ENCODE measurements at places on chromosomes 5 and 9.

DNA sequence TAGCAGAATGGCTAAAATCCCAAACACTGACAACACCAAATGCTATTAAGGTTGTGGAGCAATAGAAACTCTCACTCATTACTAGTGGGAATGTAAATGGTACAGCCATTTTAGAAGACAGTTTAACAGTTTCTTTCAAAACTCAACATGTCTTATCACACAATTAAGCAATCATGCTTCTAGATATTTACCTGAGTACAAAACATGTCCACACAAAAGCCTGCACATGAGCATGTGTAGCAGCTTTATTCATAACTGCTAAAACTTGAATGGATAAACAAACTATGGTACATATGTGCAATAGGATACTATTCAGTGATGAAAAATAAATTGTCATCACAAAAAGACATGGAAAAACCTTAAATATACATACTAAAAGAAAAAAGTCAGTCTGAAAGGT, 31.5 kb downstream of the SLC25A46 start:
- DNase-seq = no peak

GRCh38 chr5:62707563-62707962, 128.9 kb downstream of the LRRC70 start:
- DNase-seq = no peak

DNA sequence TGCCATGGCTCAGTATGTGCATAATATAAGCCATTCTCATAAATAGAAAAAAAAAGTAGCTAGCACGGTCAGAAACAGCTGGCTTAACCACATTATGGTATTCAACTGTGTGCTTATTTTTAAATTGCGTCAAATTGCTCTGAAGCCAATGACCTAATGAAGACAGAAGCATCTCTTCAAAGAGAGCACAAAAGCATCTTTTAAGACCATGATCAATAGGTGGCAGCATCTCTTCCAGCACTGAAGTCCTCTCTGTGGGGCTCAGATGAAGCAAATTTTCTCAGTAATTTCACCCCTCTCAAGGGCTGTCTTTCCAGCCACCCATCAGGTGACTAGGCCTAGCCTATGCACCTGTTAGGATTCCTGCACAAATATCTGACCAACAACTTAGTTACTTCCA, 251.4 kb downstream of the GLIS3 start:
- peak; percentile 31 for DNase-seq

DNA sequence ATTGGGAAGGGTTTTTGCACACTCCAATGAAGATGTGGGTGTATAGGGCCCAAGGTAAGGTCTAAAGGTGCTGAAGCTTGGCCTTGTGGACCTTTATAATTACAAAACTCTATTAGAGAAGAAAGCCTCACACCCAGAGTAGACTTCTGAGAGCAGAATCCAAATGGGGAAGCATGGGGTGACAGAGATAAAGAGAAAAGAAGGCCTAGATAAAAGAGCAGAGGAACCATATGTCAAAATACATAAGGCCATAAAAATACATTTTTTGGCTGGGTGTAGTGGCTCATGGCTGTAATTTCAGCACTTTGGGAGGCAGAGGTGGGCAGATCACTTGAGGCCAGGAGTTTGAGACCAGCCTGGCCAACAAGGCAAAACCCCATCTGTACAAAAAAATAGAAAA, 27.4 kb upstream of the TCERG1 start:
- DNase-seq = no peak

DNA sequence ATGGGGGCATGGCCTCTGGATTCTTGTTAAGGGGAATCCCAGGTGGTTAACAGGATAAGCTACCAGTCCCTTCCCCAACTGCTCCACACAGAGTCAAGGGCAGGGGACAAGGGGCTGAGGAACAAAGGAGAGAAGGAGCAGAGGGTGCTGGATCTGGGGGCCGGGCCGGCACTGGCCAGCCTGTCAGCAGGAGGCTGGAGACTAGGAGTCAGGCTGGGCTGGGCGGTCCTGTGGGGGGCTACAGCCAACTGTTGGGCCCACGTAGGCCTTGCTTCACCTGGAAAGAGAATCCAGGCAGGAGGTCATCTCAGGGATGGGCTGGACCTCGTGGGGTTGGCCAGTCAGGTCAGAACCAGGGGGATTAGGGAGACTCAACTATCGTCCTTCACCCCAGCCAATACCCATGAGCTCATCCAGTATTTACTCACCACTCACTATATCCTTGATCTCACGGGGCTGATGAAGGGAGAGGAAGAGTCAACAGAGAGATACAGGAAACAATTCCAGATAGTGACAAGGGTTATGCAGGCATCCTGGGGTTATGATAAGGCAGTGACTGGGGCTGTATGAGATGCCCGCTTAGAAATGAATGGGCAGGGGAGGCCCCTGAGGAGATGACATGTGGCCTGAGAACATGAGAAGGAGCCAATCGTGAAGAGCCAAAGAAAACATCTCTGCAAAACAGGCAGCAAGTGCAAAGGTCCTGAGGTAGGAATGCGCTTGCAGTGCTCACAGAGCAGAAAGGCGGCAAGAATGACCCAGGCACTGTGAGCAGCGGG, 47.9 kb upstream of the SLC25A51 start:
- no peak for DNase-seq

DNA sequence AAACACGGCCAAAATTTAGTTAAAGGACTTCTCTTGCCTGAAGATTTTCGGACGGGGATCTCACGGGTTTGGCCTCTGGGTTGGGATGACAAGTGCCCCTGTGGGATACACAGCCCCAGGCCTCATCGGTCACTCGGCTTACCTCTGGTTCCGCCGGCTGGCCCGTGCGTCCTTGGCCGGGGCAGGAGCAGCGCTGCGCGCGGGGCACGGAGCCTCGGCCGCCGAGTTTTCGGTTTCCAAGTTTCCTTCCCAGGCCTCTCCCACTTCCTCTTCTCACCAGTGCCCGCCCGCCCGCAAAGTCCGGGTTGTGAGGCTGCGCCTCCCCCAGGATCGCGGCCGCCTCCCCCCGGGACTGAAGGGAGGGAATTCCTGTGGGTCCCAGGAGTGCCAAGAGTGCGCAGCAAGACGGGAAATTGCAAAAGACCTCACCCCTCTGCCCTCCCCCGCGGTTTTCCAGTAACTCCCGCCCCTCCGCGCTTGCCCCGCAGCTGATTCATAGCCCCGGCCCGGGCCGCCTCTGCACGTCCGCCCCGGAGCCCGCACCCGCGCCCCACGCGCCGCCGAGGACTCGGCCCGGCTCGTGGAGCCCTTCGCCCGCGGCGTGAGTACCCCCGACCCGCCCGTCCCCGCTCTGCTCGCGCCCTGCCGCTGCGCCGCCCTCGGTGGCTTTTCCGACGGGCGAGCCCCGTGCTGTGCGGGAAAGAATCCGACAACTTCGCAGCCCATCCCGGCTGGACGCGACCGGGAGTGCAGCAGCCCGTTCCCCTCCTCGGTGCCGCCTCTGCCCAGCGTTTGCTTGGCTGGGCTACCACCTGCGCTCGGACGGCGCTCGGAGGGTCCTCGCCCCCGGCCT, at the start of gene OSMR:
Gene OSMR, plus strand, starts transcription at position 487 of the 853 bp plus-strand sequence. CDS start 23,033 bp downstream, outside the sequence.
- peak; percentile 84 for DNase-seq

GRCh38 chr9:114805670-114806525, at the start of gene TNFSF15:
Gene TNFSF15, minus strand, starts transcription at chr9:114806039. Its CDS starts 27 bp downstream, at chr9:114806012.
- DNase-seq = peak; percentile 88

GRCh38 chr9:127786773-127787104, 905 bp downstream of the CDK9 start:
- DNase-seq = peak; percentile 37

DNA sequence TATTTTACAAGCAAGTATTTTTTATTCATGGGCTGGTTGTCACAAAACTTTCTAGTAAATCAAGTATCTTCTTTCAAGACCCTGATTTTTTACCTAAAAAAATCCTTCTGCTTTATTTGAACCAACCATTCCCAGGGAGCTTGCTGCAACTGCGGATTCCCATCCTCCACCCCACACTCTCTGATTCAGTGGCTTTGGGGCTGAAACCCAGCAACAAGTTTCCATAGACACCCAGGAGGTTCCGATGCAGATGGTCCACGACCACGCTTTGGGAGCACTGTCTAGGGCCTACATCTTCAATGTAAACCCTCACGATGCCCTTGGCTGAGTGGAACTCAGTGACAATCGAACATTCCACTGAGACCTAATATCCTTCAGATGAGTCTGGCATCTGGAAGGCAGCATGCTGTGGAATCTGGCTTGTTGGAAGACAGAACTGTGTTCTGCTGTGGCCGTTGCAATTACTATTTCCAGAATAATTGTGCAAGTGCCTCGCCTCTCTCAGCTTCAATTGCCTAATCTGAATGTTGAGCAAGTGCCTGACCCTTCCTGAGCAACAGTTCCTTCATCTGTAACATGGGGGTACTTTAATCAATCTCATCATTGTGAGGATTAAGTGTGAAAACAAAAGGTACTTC, 105.1 kb downstream of the INSYN2B start:
- peak; percentile 80 for DNase-seq

DNA sequence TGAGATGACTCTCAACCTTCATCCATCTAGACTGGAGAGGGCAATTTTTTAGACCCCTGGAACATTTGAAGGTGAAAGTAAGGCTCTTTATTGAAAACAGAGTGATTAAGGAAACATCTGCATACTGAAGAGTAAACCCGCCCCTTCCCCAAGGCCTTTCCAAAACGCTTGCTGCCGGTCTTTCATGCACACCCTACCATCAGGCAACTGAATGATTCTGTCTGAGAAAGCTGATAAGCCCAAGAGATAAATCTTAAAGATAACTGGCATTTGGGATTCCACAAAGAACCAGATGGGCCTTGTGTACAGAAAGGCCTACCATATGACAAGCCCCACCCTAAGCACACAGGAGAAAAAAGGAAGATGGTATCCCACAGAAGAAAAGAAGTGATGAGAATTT, 54.4 kb upstream of the PIK3R1 start:
- no peak for DNase-seq

DNA sequence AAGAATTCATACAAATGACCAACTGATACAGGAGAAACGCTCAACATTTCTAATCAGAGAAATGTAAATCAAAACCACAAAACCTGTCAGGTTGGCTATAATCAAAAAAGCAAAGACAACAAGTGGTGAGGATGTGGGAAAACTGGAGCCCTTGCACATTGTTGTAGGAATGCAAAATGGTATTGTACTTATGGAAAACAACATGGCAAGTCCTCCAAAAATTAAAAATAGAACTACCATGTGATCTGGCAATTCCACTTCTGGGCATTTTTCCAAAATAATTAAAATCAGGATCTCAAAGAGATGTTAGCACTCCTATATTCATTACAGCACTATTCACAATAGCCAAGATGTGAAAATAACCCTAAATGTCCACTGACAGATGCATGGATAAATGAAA, 76.1 kb downstream of the FNIP1 start:
- DNase-seq = no peak

GRCh38 chr9:82903503-82903902, 159.4 kb downstream of the RASEF start:
- DNase-seq = no peak

GRCh38 chr5:87705876-87706275, 293.1 kb upstream of the CCNH start:
- no peak for DNase-seq

GRCh38 chr5:53161876-53162275, 52.3 kb upstream of the MOCS2 start:
- DNase-seq = no peak

- DNase-seq = no peak
Observed at GRCh38 chr9:125095821-125096443, 47.4 kb downstream of the SCAI start.

DNA sequence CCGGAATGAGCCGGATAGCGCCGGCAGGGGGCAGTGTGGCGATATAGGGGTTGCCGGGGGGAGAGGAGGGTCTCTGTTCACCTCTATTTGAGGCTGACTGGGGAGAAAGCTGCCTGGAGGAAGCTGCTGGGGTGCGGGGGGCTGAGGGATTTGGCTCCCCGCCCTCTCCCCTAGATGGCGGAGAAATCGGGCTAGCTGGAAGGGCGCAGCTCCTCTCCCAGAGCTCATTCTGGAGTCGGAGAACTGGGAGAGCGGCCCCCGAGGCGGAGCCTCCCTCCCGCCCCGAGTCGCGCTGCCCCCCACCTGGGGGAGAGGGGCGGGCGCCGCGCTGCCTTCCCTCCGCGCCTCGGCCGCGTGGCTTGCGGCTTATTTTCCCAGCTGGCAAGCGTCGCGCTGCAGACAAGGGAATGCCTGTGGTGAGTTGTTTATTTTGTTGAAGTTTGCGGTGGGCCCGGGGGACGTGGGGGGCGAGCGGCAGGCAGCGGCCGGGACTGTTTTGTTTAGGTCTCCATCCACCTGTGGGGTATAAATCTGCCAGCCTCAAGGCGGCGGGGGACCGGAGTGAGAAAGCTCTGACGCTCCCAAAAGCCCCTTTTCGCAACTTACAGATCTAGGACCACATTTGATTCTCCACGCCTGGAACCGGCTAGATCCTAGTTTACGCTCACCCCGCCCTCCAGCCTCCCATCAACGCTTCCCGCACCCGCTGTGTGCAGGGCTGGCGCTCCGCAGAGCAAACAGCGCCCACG, 4.1 kb upstream of the RGMB start:
- peak; percentile 61 for DNase-seq

DNA sequence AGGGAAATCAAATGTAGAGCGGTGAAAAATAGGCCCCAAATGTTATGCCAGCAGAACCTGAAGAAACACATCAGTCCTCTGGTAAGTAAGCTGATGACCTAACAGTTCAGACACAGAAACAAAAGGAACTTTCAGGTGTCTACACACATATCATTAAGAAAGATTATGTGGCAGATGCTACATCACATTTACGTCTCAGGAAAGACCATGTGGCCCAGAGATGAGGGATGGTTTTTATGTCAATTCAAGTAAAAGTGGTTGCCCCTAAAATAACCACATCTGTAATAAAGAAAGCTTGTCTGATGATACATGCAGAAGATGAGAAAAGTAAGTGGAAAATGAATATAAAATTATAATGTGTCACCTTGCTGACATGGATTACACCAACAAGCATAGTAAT, 31.4 kb downstream of the GNAQ start:
- no peak for DNase-seq

DNA sequence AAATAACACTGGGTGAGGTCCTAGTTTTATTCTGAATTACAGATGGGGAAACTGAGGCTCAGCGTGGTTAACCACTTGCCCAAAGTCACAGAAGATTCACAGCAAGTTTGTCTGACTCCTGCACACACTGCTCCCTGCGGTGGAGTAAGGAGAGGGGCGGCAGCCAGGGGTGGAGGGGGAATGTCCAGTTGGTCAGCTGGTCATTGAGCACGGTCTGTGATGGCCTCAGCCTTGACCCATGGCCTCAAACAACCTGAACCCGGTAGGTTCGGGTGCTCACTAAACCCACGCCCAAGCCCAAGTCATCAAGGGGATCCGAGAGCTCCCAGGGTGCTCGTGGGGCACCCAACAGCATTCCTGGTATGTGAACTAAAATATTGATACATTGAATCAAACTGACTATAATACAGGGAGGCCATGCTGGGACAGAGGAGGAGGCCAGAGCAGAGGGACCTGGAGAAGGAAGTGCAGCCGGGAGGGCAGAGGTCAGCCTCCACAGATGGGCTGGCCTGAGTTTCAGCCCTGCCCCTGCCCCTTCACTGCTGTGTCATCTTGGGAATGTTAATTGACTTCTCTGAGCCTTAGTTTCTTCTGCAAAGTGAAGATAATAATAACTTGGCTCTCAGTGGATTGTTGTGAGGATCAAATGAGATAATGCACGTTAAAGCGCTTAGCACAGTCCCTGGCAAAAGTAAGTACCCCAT, 3.6 kb upstream of the IL17B start:
- DNase-seq = no peak

GRCh38 chr9:116260531-116260930, 106.9 kb downstream of the PAPPA start:
- DNase-seq = no peak

- no peak for DNase-seq
Observed at GRCh38 chr9:38023661-38024035, 45.4 kb downstream of the SHB start.
